ENCODE measurements at places on chromosomes 3 and 15.
A peak's percentile ranks its signal among the peaks of the same experiment; 100 is the strongest.

- no peak overlapping the region for H3K27ac ChIP-seq
- H3K4me1 ChIP-seq = no peaks in the 10 kb centered on the region
- H3K4me3 ChIP-seq = no peak overlapping the region
- H3K36me3 ChIP-seq = no peaks in the 10 kb centered on the region
- H3K27me3 ChIP-seq = no peaks in the 10 kb centered on the region
These were observed 32.3 kb downstream of the RFT1 start for GRCh38 chr3:53097887-53098286.

DNA sequence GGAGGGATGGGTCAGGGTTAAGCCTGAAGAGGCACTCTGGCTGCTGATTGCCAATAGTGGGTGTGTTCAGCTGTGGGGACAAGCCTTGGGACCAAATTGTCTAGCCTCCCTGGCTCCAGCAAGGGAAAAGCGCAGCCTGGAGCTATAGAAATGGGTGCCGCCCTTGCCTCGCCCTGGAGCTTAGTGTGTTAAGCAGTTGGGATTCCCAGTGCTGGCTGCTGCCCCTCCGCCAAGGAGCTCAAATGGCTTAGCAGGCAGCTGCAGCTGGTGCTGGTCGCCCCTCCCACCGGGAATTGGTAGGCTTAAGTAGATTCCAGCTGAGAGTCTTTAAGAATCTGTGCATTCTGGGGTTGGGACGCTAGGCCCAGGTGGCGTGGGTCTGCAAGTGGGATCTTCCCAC, 662.9 kb upstream of the TBL1XR1 start:
- H3K36me3 ChIP-seq = no peaks in the 10 kb centered on the region
- DNase-seq = no peak
- no peaks in the 10 kb centered on the region for H3K4me1 ChIP-seq
- H3K27ac ChIP-seq = no peak overlapping the region
- H3K27me3 ChIP-seq = no peaks in the 10 kb centered on the region
- no peak overlapping the region for H3K4me3 ChIP-seq

GRCh38 chr3:72265256-72266015, 480.5 kb upstream of the PROK2 start:
- no peaks in the 10 kb centered on the region for H3K4me1 ChIP-seq
- H3K27me3 ChIP-seq = no peaks in the 10 kb centered on the region
- H3K4me3 ChIP-seq = no peak overlapping the region
- H3K27ac ChIP-seq = no peak overlapping the region
- DNase-seq = peak; percentile 87

DNA sequence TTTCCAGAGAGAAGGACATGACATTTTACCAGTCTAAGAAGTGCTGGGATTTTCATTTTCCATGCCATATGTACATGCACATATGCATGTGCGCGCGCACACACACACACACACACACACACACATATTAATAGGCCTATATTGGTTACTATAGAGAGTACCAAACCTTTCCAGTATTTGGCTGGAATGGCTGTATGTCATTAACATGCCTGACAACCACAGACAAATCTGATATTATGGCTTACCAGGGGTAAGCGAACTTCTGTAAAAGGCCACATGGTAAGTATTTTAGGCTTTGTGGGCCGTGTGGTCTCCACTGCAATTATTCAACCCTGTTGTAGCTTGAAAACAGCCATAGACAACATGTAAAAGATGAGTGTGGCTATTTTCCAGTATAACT, 97.2 kb upstream of the TSPAN3 start:
- no peak overlapping the region for H3K27ac ChIP-seq

GRCh38 chr15:27123808-27124207, 152.8 kb downstream of the GABRG3 start:
- no peak for DNase-seq
- peaks cover 2% of the 10 kb centered on the region for H3K4me1 ChIP-seq
- H3K36me3 ChIP-seq = no peaks in the 10 kb centered on the region
- H3K27ac ChIP-seq = no peak overlapping the region

- DNase-seq = no peak
- H3K27me3 ChIP-seq = no peaks in the 10 kb centered on the region
- H3K4me3 ChIP-seq = no peak overlapping the region
- H3K36me3 ChIP-seq = no peaks in the 10 kb centered on the region
- no peaks in the 10 kb centered on the region for H3K4me1 ChIP-seq
These were observed 40.0 kb downstream of the DNAJC13 start for GRCh38 chr3:132457286-132457685.

DNA sequence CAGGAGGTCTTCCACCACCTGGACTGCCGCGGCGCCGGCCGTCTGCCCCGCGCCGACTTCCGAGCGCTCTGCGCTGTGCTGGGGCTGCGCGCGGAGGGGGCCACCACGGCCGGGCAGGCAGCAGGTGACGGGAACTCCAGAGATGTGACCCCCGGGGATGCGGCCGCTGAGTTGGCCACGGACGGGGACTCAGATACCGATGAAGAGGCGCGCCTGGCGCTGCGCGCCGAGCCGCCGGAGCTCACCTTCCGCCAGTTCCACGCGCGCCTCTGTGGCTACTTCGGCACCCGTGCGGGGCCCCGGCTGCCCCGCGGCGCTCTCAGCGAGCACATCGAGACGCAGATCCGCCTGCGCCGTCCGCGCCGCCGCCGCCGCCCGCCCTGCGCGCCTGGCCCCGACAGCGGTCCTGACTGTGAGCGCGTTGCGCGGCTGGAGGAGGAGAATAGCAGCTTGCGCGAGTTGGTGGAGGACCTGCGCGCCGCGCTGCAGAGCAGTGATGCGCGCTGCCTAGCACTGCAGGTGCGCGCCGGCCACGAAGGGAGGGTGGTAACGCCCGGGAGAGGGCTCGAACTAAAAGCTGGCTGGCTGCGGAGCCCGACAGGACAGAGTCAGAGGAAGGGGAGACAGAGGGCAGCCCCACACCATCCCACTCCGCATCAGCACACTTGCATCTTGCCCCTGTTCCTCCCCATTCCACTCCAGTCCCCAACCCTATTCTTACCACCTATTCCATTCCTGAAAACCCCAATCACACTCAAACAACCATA, 885 bp downstream of the EFCC1 start:
- no peak overlapping the region for H3K27ac ChIP-seq
- peaks cover 2% of the 10 kb centered on the region for H3K4me1 ChIP-seq
- peak overlapping the region; percentile 17 for H3K4me3 ChIP-seq

GRCh38 chr3:178736300-178736699, 200.1 kb downstream of the KCNMB2 start:
- H3K4me3 ChIP-seq = no peak overlapping the region
- DNase-seq = no peak

GRCh38 chr3:183331498-183331897, 78.4 kb downstream of the B3GNT5 start:
- H3K36me3 ChIP-seq = no peaks in the 10 kb centered on the region
- H3K27ac ChIP-seq = no peak overlapping the region
- no peak for DNase-seq
- peaks cover 4% of the 10 kb centered on the region for H3K4me1 ChIP-seq
- H3K4me3 ChIP-seq = no peak overlapping the region
- no peaks in the 10 kb centered on the region for H3K27me3 ChIP-seq

DNA sequence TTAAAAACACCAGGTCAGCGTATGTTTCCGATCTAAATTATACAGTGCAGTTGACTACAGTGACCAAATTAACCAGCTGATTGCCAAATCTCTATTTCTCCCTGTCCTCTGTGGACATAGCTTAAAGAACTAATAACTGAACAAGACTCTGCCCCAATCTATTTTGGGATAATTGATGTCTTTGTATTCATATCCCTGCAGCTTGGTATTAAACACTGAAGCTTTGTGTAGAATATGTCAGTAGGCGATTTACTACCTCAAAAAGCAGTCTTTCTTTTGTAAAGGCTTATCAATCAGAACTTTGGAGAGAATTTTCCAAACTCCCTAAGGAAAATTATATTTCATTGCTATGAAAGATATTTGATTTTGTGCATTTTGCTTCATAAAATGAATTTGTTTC, 258.2 kb downstream of the SOX2 start:
- H3K36me3 ChIP-seq = no peaks in the 10 kb centered on the region
- H3K4me1 ChIP-seq = peaks cover 1% of the 10 kb centered on the region
- no peak overlapping the region for H3K4me3 ChIP-seq
- no peak overlapping the region for H3K27ac ChIP-seq

DNA sequence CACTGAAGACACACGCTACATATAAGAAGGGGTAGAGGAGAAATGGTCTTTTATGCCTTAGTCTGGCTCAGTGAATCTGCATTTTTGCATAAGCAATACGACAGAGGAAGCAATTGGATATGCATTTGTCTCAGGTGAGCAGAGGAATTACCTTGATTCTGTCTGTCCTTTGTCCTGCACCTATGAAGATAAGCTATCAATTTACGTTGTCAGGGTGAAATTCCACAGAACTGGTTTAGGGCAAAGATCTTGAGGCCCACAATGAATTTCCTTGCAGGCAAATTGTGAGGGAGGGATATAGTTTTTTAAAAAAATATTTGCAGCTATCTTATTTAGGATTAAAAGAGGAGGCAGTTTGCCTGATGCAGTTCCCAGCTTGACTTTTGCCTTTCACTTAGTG, 31.6 kb upstream of the MASP1 start:
- peaks cover 5% of the 10 kb centered on the region for H3K4me1 ChIP-seq
- H3K36me3 ChIP-seq = no peaks in the 10 kb centered on the region
- no peaks in the 10 kb centered on the region for H3K27me3 ChIP-seq
- peak; percentile 30 for DNase-seq
- H3K27ac ChIP-seq = no peak overlapping the region

DNA sequence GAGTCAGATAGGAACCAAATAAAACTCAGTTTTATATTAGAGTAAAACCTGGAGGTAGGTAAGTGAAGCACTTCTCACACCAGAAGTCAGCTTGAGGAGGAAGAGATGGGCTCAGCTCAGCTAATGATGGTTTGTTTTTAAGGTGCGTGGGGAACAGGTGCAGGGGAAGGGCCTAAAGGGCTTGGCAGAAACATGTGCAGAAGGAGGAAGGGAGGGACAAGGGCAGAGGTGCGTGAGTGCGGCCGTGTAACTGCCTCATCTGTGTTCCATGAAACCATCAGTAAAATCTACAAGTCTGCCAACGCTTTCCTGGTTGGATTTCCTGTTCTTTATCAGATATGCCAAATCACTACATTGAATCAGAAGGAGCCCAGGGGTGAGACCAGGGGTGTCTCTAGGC, 19.9 kb downstream of the FYCO1 start:
- H3K36me3 ChIP-seq = peaks cover 2% of the 10 kb centered on the region
- no peak overlapping the region for H3K27ac ChIP-seq
- DNase-seq = no peak
- no peaks in the 10 kb centered on the region for H3K27me3 ChIP-seq
- H3K4me3 ChIP-seq = no peak overlapping the region
- no peaks in the 10 kb centered on the region for H3K4me1 ChIP-seq

GRCh38 chr3:102536456-102536855, 101.6 kb downstream of the ZPLD1 start:
- no peaks in the 10 kb centered on the region for H3K36me3 ChIP-seq
- H3K27ac ChIP-seq = no peak overlapping the region
- no peaks in the 10 kb centered on the region for H3K4me1 ChIP-seq
- peak; percentile 42 for DNase-seq
- H3K27me3 ChIP-seq = no peaks in the 10 kb centered on the region
- no peak overlapping the region for H3K4me3 ChIP-seq

DNA sequence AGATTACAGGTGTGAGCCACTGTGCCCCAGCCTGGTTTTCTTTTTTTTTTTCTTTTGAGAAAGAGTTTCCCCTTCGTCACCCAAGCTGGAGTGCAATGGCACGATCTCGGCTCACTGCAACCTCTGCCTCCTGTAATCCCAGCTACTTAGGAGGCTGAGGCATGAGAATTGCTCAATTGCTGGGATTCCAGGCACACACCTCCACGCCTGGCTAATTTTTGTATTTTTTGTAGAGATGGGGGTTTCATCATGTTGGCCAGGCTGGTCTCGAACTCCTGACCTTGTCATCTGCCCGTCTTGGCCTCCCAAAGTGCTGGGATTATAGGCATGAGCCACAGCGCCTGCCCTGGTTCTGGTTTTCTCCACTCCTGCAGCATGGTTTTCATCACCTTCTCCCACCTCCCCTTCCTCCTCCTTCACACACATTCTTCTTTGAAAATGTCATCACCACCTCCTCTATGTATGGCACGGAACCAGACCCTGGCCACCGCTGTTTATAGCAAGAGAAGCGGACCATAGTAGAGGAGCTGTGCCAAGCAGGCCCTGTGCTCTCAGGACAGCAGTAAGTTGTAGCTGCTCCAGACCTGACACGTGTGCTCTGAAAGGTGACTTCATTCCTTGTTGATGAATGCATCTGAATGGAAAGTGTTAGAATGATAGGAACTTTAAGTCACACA, 14.6 kb upstream of the AHSG start:
- DNase-seq = peak; percentile 76
- H3K4me1 ChIP-seq = peaks cover 3% of the 10 kb centered on the region
- no peaks in the 10 kb centered on the region for H3K27me3 ChIP-seq
- no peak overlapping the region for H3K4me3 ChIP-seq
- no peak overlapping the region for H3K27ac ChIP-seq

- no peaks in the 10 kb centered on the region for H3K27me3 ChIP-seq
- no peaks in the 10 kb centered on the region for H3K4me1 ChIP-seq
- DNase-seq = no peak
- no peaks in the 10 kb centered on the region for H3K36me3 ChIP-seq
These were observed 34.0 kb upstream of the PCSK6 start for GRCh38 chr15:101523560-101523940.
